ENCODE measurements at places on chromosomes 1 and 21. TPM values are rescaled to one million over a fixed set of nuclear protein-coding genes. Genes with fewer than 3 reads are reported as not detected.

Gene KCNJ15
- not detected for total RNA-seq

Gene NKAIN1
- 5.1 TPM for total RNA-seq

Gene OR2L5
- not detected for total RNA-seq

Gene CD160
- total RNA-seq = 4.0 TPM

Gene TP73
- total RNA-seq = 0.32 TPM

Gene FMO5
- 1.4 TPM for total RNA-seq

Gene PPP1R12B
- 26.2 TPM for total RNA-seq

Gene CASP9
- 17.1 TPM for total RNA-seq

Gene FCGR2B
- total RNA-seq = 1.1 TPM

Gene KRTAP12-2
- not detected for total RNA-seq

Gene CLDN17
- total RNA-seq = not detected

Gene PLEKHN1
- 0.11 TPM for total RNA-seq

Gene HSD11B1
- not detected for total RNA-seq

Gene OVAAL
- total RNA-seq = 25.8 TPM

Gene C1orf141
- total RNA-seq = not detected

Gene TEKT2
- not detected for total RNA-seq

Gene MAP10
- total RNA-seq = 0.29 TPM

Gene TFF1
- total RNA-seq = not detected

Gene RGS16
- 0.16 TPM for total RNA-seq

Gene EBNA1BP2
- 172 TPM for total RNA-seq

Gene OR14K1
- not detected for total RNA-seq
